ENCODE measurements at places on chromosomes 13 and 19. TPM values are rescaled to one million over a fixed set of nuclear protein-coding genes. Genes with fewer than 3 reads are reported as not detected.

DNA sequence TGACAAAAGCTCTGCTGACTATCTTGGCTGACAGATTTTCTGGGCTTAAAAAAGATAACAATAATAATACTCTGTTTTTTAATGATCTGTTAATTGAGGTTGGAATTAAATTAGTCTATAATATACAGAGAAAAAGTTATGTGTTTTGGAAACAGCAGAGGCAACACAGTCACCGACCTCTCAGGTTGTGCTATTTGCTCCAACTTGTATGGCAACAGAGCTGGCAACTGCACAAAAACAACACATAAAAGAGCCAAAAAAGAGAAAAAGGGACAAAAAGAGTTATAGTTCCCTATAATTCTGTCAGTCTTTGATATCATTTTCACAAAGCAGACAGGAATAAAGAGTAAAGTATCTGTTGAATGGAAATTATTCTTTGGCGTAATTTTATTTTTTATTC lies 102.3 kb upstream of the POSTN start:
- DNase-seq = no peak

DNA sequence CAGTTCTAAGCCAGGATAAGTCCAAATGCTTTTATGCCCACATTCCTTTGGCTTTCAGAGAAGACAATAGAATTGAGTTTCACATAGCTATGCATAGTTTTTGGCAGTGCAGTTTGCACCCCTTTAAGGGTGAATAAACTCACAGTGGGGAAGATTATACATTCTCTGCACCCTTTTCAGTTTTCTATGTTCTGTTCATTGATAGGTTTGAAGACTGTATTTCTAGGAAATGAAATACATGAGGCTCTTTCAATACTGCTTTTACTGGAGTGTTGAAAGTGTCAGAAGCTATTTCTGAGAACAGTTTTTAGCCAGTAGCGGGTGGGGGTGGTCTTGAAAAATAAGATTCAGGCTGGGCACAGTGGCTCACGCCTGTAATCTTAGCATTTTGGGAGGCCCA lies 46.2 kb downstream of the IPO5 start:
- no peak for DNase-seq

DNA sequence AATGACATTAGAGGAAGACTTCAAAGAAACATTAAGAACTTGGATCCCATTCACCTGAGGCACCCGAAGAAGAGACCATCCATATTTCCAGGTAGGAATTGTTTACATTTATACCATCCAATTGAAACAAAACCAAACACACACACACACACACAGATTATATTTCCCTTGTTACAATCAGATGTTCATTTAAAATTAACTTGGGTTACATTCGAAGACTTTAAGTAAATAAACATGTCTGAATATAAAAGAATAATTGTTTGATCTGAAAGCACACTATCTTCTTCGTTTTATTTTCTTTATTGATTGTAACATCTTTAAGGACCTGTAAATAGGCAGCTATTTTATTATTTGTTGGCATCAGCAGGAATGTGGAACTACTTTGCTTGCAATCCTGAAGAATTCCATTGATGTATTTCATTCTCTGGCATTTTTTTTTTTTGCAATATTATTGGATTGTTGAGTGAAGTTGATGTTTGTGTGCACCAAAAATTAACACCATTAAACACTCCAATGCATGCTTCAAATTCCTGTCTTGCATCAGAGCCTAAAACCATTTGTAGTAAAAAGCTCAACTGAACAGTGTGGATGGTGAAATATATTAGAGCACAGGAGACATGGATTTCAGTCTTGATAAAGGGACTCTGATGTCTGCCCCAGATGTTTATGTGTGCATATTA lies 85.3 kb upstream of the FRY start:
- DNase-seq = no peak

- no peak for DNase-seq
Measured at GRCh38 chr13:63636316-63636993, 2220.8 kb upstream of the PCDH20 start.

DNA sequence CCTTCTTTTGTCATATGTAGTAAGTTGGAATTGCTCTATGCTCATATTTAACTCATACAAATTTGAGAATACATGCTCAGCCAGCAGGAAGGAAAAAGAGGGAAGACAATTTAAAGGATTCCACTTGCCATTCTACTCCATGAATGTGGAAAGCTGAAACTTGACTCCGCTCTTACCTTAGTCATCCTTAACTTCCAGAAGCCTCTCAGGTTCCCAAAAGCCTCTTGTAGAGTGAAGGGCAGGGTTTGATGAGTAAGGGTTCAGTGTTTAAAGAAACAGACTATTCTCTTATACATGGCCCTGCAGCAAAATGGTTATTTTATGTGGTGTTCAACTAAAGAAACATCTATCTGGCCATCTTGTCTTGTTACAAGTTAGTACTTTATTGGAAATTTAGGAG lies 27.1 kb downstream of the FAM124A start:
- DNase-seq = no peak

DNA sequence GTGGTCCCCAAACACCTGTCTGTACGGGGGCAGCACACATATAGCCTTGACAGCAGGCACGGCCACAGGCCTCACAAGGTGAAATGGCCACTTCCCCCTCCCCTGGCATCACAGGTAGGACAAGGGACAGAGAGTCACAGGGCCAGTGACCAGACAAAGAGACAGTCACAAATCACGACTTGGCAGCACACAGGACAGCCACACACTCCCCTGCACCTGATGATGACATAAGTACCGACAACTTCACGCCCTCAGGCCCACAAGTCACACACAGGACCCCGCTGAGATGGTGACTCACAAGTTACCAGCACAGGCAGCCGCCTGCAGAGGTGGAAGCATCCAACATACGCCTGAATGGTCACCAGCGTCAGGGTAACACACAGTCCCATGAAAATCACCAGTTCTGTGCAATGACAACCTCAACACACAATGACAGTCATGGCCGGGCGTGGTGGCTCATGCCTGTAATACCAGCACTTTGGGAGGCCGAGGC lies 16.5 kb downstream of the TYK2 start:
- no peak for DNase-seq

DNA sequence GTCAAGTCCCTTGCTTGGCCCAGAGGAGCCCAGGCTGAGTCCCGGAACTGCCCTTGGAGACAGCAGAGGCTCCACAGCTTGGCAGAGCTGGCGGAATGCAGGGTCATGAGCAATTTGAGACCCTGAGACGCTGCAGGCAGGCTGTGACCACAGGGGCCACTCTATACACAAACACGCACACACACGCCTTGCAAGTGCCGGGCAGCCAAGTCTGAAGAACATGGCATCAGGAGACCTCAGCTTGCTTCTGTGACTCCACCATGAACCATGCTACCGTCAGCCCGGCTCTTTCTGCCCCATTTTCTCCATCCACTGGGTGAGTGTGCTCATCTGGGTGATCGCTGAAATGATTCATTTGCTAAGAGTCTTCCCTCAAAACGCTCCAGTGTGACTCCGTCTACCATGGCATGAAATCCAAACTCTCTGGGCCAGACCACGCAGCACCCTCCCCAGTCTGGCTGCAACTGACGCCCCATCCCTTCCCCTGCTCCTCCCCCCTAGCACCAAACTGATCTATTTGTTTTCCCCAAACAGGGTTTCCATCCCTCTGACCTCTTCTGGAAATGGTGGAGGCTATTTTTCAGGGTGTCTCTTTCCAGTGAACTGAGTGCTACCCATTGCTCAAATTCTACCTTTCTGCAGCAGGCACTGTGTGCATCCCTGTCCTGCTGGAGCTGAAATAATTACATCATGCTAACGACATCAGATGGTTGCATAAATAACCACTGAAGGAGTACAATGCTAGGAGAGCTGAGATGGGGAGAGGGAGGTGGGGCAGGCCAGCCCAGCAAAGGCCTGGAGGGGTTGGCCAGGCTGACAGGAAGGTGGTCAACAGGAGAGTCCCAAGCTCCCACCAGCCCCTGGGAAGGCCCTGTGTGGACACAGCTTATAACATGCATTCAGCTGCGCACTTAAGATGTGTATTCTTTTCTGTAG lies 3.1 kb downstream of the CARS2 start:
- DNase-seq = no peak

DNA sequence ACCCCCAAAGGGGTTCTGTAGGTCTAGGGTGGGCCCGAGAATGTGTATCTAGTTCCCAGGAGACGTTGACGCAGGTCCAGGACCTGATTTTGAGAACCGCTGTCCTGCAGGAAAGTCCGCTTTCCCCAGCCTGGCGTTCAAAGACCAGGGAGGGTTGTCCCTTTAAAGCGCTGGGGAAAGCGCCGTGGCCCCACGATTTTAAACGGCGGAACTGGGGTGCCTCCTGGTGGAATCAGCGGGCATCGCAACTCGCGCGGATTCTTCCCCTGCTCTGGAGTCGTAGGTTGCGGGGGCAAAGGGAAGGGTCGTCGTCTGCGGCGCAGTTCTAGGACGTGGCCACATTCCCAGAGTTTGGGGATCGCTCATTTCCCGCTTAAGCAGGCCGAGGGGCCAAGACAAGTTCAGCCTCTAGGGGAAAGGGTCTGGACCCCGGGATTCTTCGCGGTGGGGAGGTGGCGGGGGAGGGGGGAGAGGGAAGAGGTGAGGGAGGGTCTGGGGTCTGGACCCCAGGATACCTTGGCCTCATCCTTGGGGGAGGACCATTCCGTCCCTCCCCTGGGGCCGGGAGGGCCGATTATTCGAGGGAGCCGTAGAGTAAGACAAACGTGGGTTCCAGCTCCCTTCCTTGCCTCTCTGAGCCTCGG lies 7.7 kb downstream of the PNMA8B start:
- DNase-seq = peak; percentile 45

DNA sequence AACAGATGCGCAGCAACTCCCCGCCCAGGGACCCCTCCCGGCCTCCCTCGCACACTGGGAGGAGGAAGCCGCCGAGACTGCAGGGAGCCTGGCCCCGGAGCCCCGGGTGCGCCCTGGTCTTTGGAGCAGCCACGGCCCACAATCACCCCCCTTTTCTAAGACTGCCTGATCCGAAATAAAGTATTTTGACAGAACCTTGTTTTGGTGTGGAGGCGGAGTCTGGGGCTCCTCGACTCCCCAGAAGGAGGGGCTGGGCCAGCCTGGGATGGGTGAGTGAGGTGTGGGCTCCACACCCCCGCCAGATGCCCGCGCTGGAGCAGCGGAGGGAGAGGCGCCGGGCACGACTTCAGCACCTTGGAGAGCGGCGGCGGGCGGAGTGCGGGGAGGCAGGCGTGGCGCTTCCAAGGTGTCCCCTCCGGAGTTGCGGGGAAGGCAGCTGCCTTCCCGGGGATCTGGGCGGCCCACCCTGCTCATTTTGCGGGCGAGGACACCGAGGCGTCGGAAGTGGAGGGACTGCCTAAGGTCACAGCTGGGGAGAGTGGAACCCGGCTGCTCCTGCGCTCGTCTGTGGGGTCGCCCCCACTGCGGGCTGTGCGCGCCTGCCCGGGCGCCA lies 9.4 kb downstream of the SIRT6 start:
- peak; percentile 22 for DNase-seq

GRCh38 chr13:90416938-90417337 lies 930.5 kb upstream of the MIR17HG start:
- no peak for DNase-seq

DNA sequence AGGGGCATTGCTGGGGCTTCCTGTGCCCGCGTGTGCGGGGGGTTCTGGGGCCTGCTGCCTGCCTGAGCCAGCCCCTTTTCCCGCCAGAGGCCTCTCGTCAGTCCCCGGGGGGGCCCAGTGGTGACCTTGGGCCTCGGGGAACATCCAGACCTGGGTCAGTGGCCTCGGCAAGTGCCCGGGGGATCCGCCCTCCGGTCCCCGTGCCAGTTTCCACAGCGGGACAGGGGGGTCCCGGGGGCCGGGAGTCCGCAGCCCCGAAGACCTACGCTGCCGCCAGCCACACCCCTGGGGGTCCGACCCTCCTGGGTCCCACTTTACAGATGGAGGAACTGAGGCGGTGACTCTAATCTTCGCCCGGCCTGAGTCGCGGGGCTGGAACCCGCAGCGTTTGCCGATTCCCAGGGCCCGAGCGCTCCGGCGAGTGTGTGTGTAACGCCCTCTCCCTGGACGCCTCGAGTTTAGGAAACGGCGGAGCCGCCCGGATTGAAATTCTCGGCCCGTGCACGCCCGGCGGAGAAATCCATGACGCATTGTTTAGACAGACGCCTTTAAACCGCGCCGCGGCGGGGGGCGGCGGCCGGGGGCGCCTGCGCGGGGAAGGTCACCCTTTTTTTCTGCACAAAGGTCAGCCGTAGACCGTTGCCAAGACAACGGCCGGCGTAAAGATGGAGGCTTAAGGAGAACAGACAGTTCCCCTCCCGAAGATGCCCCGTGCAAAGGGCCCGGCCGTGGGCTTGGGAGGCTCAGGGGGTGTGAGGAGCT lies 39.3 kb downstream of the EFNA2 start:
- no peak for DNase-seq

DNA sequence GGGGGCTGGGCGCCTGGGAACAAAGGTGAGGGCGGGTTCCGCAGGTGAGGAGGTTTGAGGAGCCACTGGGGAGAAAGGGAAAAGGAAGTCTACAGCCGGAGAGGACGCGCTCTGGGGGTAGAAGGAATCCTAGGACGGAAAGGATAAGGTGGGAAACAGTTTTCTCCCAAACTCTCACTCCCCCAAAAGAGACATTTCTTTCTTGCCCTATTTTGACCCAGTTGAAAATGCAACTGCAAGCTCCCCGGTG lies 651 bp upstream of the POLR1D start:
- DNase-seq = no peak

DNA sequence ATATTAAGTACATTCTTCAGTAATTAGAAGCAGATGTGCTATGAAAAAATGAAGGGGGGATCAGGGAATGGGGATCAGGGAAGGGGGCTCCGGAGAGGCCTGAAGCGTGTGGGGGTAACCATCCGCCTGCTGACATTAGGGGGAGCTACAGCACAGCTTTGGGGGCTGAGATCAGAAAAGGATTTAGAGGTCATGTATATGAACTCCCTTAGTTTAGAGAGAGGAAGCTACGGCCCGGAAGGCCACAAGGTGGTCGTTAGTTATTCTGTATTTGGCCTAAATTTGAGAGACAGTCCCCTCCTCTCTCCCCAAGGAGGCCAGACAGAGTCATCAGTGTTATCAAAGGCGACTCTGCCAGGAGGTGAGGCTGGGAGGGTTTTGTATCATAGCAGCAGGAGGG lies 99.0 kb downstream of the TM9SF2 start:
- DNase-seq = no peak

DNA sequence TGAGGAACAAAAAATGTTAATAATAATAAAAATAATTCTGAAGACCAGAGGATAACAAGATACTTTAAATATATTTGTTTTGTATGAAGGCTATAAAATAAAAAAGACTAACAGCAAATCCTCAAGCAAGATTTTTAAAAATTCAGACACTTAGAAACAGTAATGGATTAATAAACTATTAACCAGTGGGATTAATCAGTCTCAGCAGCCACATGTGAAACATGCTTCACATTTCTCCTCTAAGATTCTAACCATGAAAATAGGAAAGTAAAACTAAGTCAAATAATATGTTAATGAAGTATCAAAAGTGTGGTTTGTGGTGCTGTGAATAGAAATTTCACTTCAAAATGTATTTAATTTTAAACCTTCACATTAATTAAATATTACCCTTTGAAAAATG lies 57.4 kb downstream of the KCNRG start:
- DNase-seq = no peak

The PAK4 gene
- 4.7 TPM for total RNA-seq

Measured in gastrocnemius medialis (tissue), 4 donors.